Activated naive CD4-positive, alpha-beta T cell (primary cell): ENCODE measurements at places on chromosomes 7 and 10.

DNA sequence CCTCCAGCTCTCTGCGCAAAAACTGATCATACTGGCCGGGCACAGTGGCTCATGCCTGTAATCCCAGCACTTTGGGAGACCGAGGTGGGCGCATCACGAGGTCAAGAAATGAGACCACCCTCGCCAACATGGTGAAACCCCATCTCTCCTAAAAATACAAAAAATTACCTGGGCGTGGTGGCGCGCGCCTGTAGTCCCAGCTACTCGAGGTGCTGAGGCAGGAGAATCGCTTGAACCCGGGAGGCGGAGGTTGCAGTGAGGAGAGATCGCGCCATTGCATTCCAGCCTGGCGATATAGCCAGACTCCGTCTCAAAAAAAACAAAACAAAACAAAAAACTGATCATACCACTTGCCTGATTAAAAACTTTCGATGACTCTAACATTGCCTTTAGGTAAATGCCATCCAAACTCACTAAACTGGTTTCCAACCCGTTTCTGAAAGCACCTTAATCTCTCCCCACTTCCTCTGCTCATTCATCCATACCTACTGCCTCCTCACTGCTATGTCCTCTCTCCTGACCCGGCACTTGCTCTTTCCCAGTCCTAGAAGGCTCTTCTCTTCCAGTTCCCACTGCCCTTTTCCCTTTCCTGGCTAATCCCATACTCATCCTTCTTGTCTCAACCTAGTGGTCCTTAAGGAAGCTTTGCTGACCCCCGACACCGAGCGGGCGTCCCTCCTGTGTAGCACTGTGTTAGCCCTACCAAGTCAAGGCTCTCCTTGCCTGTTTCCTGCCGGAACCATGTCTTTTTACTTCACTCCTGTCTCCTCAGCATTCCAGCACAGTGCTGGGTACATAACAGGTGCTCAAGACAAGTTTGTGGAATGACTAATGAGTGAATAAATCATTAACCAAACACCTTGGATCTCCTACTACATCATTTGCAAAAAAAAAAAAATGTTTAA lies 686 bp upstream of the MIOS start:
- no peak for DNase-seq

- DNase-seq: no peak
These were observed 116.0 kb upstream of the PCGF5 start for GRCh38 chr10:91104193-91105041.

DNA sequence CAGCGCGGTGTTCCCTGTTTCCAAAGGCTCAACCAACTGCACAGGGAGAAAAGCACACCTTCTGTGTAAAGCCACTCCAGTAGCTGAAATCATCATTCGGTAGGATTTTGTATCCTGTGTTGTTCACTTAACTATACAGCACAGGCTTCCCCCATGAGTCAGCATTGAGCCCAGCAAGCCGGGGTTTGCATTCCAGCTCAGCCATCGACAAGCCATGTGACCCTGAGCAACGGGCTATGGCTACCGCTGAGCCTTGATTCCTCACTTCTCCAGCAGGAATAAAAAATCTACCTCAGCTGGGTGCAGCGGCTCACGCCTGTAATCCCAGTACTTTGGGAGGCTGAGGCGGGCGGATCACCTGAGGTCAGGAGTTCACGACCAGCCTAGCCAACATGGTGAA lies 44.1 kb upstream of the ATP6V0A4 start:
- no peak for DNase-seq

DNA sequence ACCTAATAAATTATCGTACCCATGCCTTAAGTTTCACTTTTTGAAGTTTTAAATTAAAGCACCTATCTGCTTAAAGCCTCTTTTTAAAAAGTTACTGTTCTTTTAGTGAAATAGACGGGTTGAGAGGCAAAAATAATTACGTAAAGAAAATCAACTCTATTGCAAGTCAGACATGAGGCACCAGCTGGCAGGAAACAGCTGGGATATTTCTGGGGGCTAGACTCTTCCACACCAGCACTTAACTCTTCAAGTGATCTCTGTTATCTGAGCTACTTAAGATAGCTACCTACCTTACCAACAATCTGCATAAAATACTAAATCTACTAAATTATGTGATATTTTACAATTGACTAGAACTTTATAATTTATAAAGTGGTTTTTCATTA lies 35.8 kb downstream of the GBF1 start:
- DNase-seq: no peak

GRCh38 chr7:28069807-28070206 lies 110.8 kb downstream of the JAZF1 start:
- no peak for DNase-seq

GRCh38 chr7:108459922-108460551 lies 3.8 kb upstream of the NRCAM start:
- no peak for DNase-seq

GRCh38 chr7:106012935-106013439 lies 49.9 kb downstream of the CDHR3 start:
- no peak for DNase-seq

GRCh38 chr10:17348501-17349349 lies 105.7 kb downstream of the ST8SIA6 start:
- DNase-seq: no peak

GRCh38 chr10:85993140-85993539 lies 373.5 kb downstream of the GRID1 start:
- no peak for DNase-seq

DNA sequence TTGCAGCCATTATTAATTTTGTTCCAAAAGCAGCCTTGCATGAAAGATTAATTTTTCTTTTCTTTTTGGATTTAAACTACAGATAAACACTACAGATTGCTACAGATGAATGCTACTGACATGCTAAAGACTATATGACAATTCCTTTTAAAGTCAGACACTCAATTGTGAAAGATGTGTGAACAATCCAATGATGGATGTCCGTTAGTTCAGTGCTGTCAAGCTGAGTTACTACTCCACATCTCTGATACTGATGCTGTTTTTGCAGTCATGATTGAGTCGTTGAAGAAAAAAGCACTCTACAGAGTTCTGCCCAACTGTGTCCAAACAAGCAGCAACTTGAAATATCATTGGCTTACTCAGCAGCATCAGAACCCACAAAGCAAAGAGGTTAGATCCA lies 146.8 kb downstream of the OTUD1 start:
- no peak for DNase-seq

DNA sequence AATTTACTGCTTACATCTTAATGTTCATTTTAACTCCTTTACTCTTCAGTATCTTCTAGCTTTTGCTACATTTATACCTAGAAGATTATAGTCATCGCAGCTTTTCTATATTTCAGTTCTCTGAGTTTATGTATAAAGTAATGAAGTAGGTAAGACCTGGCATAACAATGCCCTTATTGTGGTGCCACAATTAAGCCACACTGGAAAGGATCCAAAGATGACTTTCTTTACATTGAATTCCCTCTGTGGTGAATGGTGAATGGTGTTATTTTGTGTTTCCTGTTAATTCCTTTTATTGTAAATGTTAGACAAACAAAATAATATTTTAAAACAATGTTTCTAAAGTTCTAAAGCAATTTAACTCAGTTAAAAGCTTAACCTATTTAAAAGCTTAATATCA lies 36.2 kb downstream of the SEMA3D start:
- no peak for DNase-seq

GRCh38 chr7:106215868-106216516 lies 68.8 kb downstream of the NAMPT start:
- DNase-seq: no peak

GRCh38 chr7:11328309-11328708 lies 354.6 kb downstream of the PHF14 start:
- DNase-seq: no peak

DNA sequence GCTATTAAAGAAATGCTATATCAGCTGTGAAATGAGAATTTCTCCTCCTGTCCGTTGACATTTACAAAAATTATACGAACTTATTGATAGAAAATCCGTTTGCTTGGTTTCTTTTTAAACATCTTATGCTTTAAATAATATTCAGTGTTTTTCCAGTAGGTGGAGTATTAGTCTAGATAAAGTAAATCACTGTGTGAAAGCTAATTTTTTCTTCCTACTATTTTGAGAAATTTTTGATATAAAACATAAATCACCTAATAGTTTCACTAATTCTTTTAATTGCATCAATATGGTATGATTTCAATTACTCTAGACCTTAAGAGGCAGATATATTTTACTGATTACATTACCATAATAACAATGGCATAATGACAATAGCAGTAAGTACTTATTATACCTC lies 335.2 kb upstream of the C7orf33 start:
- no peak for DNase-seq

DNA sequence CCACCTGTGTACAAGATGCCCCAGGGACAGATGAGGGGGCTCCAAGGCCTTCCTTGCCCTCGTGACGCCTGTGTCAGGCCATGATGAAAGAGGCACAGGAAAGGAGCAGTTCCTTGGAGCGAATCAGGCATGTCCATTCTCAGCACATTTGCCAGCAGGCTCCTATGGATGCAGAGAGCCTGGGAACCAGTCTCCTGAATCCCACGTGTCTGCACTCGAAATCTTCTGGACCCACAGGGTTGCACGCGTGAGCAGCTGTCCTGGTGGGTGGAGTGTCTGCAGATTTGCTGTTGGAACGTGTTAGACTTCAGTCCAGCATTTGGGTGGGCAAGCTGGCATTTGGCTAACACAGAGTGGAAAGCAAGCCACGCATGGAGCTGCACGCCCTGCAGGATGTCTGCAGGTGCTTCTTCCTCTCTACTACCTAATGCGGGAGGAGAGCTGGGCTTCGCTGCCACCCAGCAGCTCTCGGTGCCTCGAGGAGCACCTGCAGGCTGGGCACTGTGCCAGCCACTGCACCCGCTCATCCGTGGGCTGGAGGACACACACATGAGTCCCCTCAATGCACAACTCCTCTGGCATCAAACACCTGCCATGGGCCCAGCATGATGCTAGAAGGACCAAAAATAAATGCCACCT lies 140.7 kb downstream of the PAXIP1 start:
- no peak for DNase-seq

- no peak for DNase-seq
These were observed 115.5 kb upstream of the GPR26 start for GRCh38 chr10:123550675-123551096.

GRCh38 chr10:15169555-15170401 lies 1.3 kb upstream of the NMT2 start:
- DNase-seq: peak; percentile 20

- DNase-seq: no peak
These were observed 14.4 kb upstream of the ATP6V0E2 start for GRCh38 chr7:149859369-149859768.

- no peak for DNase-seq
These were observed 45.7 kb downstream of the SKIDA1 start for GRCh38 chr10:21479570-21480315.

GRCh38 chr10:35447693-35448407 lies 111.5 kb downstream of the CCNY start:
- DNase-seq: no peak

DNA sequence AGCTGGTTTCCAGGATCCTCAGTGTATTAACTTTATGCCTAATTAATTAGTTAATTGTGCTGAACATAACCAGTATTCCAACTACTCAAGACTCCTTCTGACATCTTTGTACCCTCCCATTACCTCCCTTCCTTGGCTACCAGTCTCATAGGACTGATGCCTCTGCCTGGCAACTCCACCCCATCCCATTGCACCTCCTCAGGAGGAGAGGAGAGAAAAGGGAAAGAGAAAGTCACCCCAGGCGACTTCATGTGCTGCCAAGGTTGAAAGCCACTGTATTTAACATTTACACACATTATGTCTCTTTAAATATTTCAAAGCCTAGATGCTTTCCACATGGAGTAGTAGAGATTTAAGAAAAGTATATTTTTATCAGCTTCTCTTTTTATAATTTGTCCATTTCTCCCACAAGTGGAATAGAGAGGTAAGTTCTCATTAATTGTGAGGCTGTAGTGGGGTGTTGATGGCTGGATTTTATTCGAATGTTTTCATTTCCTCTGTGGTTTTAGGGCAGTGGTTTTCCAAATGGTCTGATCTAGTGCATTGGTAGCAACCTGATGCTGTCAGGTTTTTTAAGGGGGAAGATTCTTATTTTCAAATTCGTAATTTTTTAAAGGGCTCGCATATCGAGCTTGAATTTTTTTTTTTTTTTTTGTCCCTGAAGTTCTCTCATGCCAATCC lies 148.0 kb downstream of the BICC1 start:
- no peak for DNase-seq

- DNase-seq: no peak
These were observed 400.4 kb downstream of the CDC14C start for GRCh38 chr7:49324707-49325106.

DNA sequence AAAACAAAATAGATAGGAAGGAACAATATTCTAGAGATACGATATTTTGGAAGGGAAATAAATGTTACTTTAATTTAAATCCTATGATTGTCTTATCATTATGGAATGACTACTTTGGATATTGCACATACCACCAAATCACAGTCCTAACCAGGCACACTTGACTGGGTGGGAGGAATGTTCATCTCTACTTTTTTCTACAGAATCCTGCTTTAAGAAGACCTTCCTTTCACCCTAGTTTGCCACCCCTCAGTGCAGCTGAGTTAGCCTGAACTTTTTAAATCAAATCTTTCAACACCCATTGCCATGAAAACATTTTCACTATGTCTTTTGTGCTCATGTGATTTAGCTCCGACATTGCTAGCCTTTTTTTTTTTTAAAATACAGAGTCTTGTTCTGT lies 38.1 kb downstream of the RELN start:
- no peak for DNase-seq

DNA sequence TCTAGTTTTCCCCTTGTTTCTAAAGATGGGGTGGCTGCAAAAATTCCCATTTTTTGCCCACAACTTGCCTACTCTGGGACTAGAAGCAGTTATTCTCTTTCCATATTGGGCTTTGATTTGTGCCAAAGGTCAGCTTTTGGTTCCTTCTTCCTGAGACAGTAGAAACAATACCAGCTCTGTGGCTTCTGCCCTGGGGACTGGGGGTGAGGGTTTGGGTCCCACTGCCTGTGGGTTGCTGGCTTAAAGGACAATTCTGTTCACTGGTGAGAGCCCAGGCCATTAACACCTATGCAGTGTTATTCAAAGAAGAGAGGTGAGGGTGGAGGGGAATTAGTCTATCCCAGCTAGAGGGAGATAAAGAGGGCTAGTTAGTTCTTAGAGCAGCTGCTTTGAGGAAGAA lies 171.5 kb downstream of the CPEB3 start:
- no peak for DNase-seq

DNA sequence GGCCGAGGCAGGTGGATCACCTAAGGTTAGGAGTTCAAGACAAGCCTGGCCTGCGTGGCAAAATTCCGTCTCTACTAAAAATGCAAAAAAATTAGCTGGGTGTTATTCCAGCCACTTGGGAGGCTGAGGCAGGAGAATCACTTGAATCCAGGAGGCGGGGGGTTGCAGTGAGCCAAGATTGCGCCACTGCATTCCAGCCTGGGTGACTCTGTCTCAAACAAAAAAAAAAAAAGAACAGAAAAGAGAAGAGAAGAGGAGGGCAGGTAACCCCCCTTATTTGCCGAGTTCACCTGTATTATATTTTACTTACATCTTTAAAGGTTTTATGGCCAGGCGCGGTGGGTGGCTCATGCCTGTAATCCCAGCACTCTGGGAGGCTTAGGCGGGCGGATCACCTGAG lies 91.7 kb downstream of the RNF216 start:
- no peak for DNase-seq

GRCh38 chr7:82441669-82442478 lies 1.7 kb downstream of the CACNA2D1 start:
- DNase-seq: no peak
